ENCODE measurements at places on chromosomes 2 and 18.

DNA sequence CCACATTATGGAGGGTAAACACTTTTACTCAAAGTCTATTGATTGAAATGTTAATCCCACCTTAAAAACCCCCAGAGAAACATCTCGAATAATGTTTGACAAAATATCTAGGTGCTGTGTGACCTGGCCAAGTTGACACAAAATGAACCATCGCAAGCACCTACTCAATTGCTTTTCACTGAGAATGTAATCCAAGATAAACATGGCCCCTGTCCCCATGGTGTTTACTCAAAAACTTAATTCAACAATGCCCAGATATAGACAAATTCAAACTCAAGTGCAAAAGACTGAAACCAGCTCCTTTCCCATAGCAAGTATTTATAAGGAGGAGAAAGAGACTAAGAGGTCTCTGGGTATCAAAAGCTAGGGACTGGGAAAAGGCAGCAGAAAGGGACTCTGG is 15.0 kb upstream of the ACMSD start:
- no peak for DNase-seq

- DNase-seq = peak; percentile 90
Measured at GRCh38 chr2:61144697-61145268, 17.2 kb upstream of the C2orf74 start.

DNA sequence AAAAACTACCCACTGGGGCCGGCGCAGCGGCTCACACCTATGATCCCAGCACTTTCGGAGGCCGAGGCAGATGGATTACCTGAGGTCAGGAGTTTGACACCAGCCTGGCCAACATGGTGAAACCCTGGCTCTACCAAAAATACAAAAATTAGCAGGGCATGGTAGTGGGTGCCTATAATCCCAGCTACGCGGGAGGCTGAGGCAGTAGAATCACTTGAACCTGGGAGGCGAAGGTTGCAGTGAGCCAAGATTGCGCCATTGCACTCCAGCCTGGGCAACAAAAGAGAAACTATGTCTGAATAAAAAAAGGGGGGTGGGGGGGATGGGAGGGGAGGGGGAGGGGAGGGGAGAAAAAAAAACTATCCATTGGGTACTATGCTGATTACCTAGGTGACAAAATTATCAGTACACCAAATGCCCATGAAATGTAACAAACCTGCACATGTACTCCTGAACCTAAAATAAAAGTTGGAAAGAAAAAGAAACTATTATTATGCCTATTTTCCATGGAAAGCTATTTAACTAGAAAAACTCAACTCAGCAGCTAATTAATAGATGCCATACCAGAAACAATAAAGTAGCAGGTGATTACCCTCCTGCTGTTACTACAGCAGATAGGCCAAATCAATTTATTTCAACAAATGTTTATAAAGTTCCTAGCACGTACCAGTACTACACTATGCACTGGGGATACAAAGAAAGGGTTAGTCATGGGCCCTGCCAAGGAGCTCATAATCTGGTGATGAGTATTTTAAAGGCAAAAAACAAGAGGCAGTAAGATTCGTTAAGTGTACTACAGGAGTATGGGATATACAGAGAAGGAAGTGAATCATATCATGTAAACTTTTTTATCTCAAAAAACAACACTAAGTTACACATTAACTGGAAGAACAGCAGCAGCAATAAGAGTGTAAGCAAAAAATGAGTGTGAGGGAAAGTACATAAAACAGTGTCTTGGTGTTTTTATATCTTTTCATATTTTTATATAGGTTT is 112.8 kb upstream of the SLC39A10 start:
- DNase-seq = no peak

DNA sequence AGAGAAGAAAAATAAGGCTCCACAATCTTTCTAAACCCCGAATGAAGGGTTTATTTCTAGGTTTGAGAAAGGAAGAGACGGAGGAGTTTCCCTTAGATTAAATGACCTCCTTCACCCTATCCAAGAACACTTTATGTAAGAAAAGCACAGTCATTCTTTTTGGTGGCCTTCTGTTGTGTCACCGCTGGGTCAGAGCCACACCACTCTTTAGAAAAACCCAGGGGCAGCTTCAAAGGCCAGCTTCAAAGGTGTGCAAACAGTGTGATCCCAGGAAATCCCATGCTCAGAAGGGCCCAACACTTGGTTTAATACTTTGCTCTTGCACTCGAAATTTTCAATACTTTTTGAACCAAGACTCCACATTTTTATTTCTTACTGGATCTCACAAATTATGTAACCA is 7.1 kb downstream of the ST8SIA3 start:
- DNase-seq = no peak

DNA sequence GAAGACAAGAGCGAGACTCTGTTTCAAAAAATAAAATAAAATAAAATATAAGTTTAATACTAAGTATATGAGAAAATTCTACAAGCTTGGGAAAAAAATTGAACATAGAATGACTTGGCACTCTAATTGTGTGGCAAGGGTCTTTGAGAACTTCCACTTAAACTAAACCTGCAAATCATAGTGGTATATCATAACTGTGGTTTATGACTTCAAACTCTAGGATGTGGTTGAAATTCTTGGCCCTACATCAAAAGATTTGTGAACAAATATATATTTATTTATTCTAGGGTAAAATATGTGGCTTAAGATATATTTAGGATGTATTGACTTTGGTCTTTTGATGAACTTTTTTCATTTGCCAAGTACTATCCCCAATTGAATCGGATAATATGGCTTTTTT is 3.1 kb upstream of the FAM171B start:
- no peak for DNase-seq

DNA sequence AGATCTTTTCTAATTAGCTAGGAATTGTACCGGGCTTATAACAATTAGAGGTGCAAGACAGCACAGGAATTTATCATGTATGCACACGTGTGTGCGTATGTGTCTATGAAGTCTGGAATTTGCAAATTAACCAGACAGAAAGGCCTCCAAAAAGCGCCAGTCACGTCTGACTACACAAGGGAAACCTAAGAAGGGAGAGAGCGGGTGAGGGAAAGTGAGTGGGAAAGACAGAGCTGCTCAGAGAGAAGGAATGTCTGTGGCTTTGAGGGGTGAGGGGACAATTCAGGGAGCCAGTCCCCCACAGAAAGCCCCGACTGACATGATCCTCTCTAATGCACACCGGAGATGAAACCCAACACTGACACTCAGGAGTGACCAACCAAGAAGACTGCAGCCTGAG is 197.7 kb upstream of the SH3BP4 start:
- DNase-seq = no peak

DNA sequence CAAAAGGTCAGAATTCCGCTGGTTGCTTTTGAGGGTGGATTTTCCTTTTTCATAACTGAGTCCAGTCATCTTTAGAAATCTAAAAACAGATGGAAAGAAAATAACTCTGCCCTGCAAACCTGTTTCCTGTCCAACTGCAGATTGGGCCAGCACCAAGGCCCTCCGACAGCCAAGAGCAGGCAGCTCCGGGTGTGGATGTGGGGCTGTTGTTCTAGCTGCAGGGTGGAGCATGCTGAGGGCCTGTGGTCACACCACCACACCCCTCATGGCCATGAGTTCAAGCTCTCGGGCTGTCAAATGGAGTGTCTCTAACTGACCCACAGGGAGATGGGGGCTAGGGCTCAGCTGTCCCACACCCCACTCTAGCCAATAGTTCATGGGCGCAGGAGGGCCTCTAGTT is 69.3 kb upstream of the BZW1 start:
- no peak for DNase-seq

DNA sequence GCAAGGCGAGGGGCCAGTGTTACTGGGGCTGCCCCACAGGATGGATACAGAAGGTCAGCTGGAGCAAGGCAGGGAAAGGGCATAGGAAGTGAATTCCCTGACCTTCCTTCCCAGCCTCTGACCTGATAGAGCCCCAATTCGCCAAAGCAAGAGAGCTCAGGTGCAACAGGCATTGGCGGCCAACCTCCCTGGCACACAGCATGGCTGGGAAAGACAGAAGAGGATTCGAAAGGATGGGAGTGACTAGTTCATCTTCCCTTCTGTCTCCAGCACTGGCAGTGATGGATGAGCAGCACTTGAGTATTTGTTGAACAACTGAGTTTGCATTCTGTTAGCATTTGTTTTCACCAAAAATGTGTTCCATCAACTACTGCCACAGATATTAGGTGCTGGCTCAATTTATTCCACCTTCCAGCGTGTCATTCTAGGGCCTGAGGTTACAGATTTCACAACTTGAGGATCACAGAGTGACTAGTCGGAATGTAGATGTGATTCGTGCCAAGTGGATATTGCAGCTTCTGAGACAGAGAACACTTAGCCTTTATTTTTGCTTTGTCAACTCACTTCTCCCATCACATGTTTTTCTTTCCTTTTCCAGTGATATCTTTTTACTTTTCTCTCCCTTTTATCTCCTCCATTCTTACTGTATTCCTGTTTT is 6.2 kb downstream of the COPS8 start:
- no peak for DNase-seq

- DNase-seq = no peak
Measured at GRCh38 chr2:76640905-76641304, 881.3 kb downstream of the LRRTM4 start.

DNA sequence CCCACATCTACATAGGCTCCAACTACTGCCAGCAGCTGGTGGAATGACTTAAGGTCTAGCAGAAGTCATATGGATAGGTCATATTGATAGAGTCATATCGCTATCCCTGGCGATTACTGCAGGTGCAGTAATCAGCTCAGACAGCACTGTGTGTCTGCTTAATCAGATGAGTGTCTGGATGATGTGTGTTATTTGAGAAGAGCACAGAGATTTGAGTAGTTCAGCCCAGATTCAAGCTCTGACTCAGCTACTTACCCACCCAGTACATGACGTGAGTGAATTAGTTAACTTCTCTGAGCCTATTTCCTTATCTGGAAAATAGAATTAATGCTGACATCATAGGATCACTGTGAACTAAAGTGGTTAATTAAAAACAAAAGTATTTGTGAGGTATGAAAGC is 78.9 kb downstream of the EHD3 start:
- no peak for DNase-seq

DNA sequence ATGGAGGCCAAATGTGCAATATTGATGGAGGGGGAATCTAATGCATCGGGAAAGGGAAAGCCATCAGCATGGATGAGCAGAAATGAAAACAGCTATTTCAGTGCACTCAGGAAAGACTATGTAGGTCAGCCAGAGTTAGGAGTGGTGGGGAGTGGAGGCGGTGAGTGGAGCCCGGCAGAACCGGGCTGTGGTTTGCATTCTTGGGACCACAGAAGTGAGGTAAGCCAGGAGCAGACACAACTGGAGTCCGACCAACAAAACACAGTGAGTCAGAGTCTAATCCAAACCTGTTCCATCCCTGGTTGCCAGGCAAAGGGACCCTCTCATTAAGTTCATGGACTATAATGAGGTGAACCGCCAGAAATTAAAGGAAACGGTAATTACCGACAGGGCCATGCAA is 61.1 kb upstream of the RAB12 start:
- no peak for DNase-seq

DNA sequence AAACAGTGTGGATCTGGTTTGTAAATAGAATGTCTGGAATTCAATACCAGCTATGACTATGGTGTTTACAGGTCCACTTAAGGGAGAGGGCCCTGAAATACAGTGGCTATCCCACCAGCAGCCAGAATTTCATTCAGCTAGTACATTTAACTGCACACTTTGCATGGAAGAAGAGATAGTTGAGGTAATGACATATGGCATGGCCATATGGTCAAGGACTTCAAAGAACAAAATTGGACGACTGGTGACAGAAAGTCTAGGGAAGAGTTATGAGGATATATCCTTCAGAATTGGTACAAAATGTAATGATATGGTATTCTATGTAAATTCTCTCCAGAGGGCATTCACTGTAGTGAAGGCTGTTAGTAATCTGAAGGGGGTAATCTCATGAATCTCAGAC is 105.0 kb downstream of the IKZF2 start:
- DNase-seq = no peak

GRCh38 chr2:52632543-52632942 is 1135.1 kb upstream of the CHAC2 start:
- no peak for DNase-seq

GRCh38 chr2:27857417-27858172 is 32.6 kb downstream of the RBKS start:
- no peak for DNase-seq

DNA sequence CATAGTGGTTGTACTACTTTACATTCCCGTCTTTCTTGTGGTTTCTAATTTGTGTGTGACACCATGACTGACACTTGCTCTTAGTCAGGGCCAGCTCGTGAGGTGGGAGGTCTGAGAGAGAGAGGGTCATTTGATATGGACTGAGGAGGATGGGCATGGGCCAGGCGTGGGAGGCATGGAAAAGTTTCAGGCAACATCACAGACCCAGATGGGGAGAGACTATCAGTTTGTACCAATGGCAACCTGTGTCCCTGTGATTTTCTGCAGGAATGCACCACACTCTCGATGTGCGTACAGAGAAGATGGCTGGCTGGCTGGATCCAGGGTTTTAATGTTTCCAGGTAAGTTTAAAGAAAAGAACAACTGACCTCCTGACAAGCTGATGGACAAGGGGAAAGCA is 273.6 kb downstream of the CYRIA start:
- no peak for DNase-seq

DNA sequence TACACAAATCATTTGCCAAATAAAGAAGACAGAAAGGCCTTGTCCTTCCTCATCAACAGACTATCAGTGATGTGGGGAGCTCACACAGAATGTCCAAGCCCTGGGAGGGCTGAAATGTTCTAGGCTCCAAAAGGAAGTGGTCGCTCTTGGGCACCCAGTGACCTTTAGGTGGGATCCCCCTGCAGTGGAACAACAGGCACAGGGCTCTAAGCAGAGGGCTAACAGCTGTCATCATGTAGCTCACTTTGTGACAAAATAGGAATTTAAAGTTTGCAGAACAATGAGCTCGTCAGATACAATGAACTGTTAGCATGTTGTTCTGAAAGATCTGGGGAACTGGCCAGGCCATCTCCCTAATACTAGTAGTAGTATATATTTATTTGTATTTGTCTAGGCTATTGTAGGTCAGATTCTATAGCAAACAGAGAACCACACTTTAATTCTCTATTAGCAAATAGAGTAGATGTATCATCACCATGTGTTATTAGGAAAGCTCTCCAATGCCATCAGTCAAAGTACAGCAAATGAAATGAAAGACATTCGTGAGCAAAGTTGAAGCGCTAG is 151.5 kb upstream of the MAP3K20 start:
- DNase-seq = no peak

GRCh38 chr2:153068052-153068451 is 349.6 kb downstream of the ARL6IP6 start:
- DNase-seq = no peak

- DNase-seq = no peak
Measured at GRCh38 chr2:226742347-226742746, 57.3 kb downstream of the IRS1 start.

- no peak for DNase-seq
Measured at GRCh38 chr2:143926736-143927135, 593.2 kb downstream of the ZEB2 start.

Measured in stimulated activated CD8-positive, alpha-beta memory T cell treated with anti-CD3 and anti-CD28 coated beads, Interleukin-4, amount 100 ng/mL, for 1 hour (primary cell).